ENCODE measurements at places on chromosomes 2 and 18. TPM values are rescaled to one million over a fixed set of nuclear protein-coding genes. Genes with fewer than 3 reads are reported as not detected.

DNA sequence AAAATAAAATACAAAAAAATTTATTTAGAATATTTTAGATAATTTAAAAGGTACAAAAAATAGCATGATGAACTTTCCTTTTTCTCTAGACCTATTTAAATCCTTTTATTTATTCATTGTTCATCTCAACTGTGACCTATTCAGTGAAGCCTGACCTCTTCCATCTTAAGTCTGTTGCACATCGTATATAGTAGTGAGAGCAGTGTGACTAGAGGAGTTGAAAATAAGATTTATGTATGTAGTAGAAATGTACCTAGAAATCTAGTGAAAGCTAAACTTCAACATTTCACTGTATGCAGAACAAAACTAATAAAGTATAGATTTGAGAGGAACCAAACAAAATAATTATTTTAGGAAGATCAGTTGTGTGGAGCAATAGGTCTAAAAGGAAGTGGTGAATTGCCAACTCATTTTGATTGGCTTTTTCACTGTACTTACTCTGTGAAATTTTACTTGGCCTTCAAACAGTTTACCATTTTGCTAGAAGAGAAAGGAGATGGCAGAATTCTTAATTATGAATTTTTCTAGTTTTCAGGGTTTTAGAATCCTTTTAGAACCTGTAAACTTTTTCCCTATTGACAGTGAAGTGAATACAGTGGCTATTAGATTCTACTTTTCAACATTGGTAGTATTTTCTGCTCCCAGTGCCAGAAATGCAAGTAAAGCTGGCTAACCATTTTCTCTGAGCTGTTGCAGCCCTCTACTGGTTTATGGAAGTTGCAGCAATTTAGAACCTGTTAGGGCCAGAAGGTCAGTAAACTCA lies 11.0 kb downstream of the ANKRD12 start:
- DNase-seq = peak; percentile 73

DNA sequence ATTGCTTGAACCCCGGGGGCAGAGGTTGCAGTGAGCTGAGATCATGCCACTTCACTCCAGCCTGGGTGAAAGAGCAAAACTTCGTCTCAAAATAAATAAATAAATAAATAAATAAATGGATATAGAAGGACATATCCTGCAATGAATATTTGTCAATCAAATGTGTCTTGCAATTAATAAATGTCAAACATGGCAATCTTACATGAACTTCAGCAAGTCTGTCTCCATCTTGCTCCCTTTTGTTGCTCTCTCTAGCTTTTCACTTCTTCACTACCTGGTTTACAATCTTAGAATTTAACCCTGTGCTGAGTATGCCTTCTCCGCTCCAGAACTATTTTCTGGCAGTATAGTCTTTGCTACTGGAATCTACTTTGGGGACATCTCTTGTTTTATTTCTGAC lies 3.3 kb upstream of the YES1 start:
- no peak for DNase-seq

- no peak for DNase-seq
Measured at GRCh38 chr2:66901344-66901743, 466.4 kb downstream of the MEIS1 start.

CXCR1 gene
- not detected for total RNA-seq

- no peak for DNase-seq
Measured at GRCh38 chr2:96353606-96354101, 18.1 kb downstream of the NCAPH start.

RELCH gene
- 25.5 TPM for total RNA-seq

GRCh38 chr2:213416832-213417231 lies 132.6 kb downstream of the SPAG16 start:
- DNase-seq = no peak

CREG2 gene
- total RNA-seq = 2.4 TPM

GRCh38 chr18:75369026-75369721 lies 58.3 kb downstream of the SMIM21 start:
- no peak for DNase-seq

TMEM150A gene
- 18.9 TPM for total RNA-seq

CYP1B1 gene
- total RNA-seq = 3.4 TPM

DNA sequence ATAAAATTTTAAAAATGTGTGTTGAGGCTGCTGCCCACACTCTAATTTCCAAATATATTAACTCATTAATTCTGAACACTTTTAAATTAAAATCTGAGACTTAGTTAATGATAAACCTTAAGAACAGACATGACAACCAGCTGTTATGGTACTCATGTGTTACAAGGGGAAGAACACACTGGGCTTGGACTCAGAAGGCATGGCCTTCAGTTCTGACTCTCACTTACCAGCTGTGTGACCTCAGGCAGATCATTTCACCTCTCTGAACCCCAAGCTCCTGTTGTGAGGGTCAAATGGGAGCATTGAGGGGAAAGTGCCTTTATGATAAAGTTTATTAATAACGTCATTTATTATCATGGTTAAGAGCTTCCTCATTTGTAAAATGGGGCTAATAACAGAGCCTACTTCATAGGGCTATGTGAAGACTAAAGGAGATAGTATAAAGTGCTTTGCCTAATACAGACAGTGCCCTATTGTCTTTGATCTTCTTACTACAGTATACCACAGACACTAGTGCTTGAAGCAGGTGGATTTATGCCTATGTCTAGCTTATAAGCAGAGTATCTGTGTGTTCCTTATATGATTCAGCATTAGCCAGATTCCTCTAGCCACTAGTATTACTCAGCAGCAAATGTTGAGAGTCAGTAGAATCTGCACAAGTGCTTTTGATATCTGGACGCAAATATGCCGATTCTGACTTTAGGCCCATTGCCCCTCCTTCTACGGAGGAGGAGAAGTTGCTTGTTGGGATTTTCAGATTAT lies 99.6 kb downstream of the SGPP2 start:
- DNase-seq = no peak

SCN7A gene
- total RNA-seq = 0.06 TPM

RESP18 gene
- not detected for total RNA-seq

CSRNP3 gene
- total RNA-seq = 1.4 TPM

CLASP1 gene
- total RNA-seq = 42.9 TPM

GRCh38 chr2:196677404-196677803 lies 37.9 kb downstream of the CCDC150 start:
- peak; percentile 31 for DNase-seq

GRCh38 chr18:74219056-74219455 lies 70.7 kb downstream of the TIMM21 start:
- no peak for DNase-seq
